ENCODE measurements at places on chromosomes 16 and 17.

GRCh38 chr17:66302761-66303626 is 581 bp downstream of the PRKCA start:
- DNase-seq: peak; percentile 69

DNA sequence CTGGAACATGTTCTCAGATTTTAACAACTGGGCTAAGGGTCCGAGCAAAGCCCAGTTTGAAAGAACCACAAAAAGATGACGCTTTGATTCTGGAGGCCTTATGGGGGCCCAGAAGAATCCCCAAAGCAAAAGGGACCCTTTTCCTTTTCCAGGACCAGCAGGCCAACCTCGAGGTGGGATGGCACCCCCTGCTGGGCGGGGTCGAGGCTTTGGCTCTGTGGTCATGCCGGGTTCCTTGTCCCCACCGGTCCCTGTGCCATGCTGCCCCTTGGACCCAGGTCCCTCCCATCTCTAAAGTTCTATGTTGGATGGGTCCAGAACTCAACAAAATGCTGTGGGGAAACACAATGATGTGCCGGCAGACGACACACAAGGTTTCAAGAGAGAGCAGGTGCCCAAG is 30.9 kb downstream of the TMEM204 start:
- no peak for DNase-seq

GRCh38 chr17:46788796-46789195 is 29.7 kb downstream of the WNT3 start:
- no peak for DNase-seq

DNA sequence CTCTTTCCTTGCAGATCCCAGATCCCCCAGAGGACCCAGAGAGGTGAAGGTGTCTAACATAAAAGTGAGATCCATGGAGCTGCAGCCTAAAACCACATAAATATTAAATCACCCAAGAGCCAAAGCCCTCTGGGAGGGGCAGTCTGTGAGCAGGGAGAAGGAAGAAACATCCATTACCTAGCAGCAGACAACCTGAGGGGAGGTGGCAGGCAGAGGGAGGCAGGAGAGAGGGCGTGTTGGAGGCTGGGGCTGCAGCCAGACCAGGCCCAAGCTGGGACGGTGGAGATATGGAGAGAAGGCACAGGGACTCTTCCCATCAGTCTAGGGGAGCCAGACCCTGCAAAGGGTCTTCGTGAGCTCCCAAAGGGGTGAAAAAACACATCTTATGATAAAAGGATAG is 101.1 kb downstream of the SHISA6 start:
- DNase-seq: no peak

DNA sequence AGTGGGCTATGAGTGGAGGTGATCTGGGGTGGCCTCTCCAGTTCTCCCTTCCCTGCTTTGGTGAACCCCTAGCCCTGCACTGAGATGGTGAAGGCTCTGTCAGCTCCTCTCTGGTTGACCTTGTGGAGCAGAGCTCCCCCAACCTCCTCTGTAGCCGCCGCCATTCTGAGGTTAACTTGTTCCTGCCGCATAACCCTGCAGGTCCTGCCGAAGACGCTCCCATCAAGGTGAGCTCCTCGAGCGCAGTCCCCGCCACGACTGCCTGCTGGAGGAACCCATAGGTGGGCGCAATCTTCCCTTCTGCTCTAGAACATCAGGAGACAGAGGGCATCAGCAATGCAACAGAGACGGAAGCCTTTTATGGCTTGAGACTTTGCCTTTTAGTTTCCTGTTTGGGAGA is 15.2 kb upstream of the SLC47A2 start:
- no peak for DNase-seq

GRCh38 chr17:50426472-50426782 is 409 bp downstream of the ACSF2 start:
- DNase-seq: no peak

Measured in heart left ventricle (tissue), 16 donors.